Cardiac muscle cell (in vitro differentiated cells and primary cell): ENCODE measurements at places on chromosomes 4 and X. TPM values are rescaled to one million over a fixed set of nuclear protein-coding genes. Genes with fewer than 3 reads are reported as not detected.
A peak's percentile ranks its signal among the peaks of the same experiment; 100 is the strongest.

Gene DUSP9
- total RNA-seq: 5.4 and 8.7 TPM in 2 replicates

- no peak for DNase-seq
Observed at GRCh38 chr4:165953181-165953580, 80.1 kb downstream of the TLL1 start.

- DNase-seq: peak; percentile 50
Observed at GRCh38 chr4:150337734-150338133, 244.2 kb upstream of the MAB21L2 start.

DNA sequence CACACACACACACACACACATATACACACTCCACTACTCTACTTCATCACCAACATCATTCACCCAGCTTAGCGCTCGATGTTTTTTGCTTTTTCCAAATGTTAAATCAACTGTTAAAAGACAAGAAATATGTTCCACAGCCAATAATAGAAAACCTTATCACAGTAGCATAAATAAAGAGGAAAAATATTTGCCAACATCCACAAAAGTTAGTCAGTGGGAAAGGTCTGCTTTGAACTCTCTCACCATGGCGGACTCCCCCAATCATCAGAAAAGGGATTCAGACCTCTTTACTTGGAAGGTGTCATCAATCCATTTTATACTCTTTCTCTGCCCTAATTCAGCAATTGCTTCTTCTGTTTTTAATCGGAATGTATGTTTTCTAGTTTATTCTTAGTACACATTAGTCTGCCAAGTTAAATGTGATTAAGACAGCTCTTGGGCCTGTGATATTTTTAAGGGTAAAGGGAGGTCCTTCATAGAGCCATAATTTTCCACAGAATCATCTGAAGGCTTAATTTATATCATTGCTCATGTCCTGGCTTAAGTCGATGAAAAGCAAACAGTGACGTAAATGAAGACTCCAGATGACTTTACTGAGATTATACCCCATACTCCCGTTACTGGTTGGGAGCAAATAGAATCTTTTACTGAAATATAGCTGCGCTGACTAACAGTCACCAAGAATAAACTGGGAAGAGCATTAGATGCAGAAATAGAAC, 29.7 kb upstream of the LGI2 start:
- DNase-seq: no peak

- peak; percentile 38 for DNase-seq
Observed at GRCh38 chr4:14749910-14750309, 252.4 kb upstream of the CPEB2 start.

GRCh38 chr4:147924604-147925412, 192.9 kb downstream of the ARHGAP10 start:
- DNase-seq: peak; percentile 55

DNA sequence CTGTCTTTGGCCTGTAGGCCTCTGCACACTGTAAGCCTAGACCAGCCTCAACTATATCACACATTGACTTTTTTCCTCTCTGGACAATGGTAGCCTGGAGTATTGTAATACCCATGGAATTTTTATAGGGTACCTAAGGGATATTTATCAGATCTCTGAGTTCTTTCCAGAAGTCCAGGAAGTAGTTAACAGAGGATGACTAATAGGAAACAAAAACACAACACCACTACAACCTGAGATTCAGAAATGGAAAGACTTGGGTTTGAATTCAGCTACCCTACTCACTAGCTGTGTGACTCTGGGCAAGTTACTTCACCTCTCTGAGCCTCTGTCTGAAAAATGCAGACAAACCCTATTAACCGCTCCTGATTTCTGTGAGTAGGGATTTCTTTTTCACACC, 7.7 kb upstream of the STX18 start:
- no peak for DNase-seq

Gene BTK
- 0.06 TPM in 1 of 2 replicates, not detected in the other for total RNA-seq

DNA sequence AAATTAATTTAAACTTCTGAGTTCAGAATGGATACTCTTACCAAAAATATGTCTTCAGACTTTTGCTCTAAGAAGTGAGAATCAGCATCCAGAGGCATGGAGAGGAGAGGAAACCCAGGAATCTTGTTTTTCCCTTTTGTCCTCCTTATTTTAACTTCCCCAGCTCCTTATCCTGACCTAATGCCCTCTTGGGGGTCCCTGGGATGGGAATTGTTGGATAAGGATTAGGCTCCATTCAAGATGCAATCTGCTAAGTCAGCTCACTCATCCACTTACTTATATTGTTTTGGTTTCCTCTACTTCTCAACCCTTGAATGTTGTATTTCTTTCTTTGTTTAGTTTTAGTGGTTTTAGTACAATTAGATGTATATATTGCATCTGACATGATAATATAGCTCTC, 208.4 kb upstream of the PCDH7 start:
- DNase-seq: no peak

Gene AMTN
- not detected in 2 replicates for total RNA-seq

GRCh38 chrX:7552760-7553159, 290.2 kb upstream of the VCX start:
- no peak for DNase-seq

DNA sequence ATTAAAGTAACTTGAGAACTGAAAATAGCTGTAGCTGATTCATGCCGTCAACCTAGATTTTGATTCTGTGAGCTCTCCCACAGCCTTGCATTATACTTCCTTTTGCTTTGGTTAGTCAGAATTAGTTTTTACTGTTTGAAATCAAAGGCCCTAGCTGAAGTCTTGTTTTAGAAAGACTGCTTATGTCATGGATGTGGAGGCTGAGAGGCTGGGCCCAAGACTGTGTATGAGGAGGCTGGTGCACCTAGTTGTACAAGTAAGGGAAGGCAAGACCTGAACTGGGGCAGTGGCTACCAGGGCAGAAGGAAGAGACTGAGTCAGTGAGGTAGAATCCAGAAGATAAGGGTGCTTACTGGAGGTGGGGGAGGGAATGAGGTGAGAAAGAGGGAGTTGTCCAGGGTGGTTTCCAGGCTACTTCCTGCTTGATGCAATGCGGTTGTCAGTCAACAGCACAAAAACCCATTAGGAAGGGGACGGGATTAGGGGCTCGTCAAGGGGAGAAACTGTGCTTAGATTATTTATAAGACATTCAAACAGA, 76.2 kb upstream of the PAGE3 start:
- DNase-seq: no peak

Gene CD38
- total RNA-seq: not detected in 2 replicates

Gene CLNK
- not detected in 2 replicates for total RNA-seq

Gene COL4A6
- total RNA-seq: 72.1 and 95.2 TPM in 2 replicates
